ENCODE measurements at places on chromosomes 5 and 9.

GRCh38 chr5:67453111-67453905 lies 256.7 kb upstream of the CD180 start:
- no peak for DNase-seq

DNA sequence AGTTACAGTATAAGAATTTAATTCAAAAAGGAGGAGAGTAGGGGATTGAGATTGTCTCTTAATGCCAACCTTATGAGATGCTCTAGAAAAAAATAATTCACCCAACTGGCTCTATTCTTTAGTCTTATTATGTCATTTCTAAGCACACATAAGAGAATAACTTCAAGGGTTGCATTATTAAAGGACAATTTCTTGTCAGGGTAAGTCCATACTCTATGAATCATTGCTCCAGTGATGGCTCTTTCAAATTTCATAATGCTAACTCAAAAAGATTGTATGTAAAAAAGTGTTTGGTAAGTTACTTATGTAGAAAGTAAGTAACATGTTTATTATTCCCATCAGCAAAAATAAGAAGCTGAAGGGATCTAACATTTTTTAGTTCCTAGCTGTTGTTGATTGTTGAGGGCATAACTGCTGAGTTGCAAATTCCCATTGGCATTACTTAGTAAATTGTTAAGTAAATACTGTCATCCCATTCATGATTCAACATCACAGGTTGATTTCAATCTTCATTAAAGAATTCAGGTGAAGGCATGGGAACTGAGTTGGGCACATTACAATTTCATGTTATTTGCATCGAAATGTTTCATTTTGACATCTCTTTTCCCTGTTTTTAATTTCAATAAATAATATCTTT lies 28.6 kb downstream of the ALDH1A1 start:
- DNase-seq = no peak

GRCh38 chr5:147530530-147531389 lies 20.9 kb upstream of the DPYSL3 start:
- DNase-seq = no peak

GRCh38 chr9:121439016-121439415 lies 60.6 kb downstream of the GGTA1 start:
- DNase-seq = no peak
